ENCODE measurements at places on chromosomes 6 and 20. TPM values are rescaled to one million over a fixed set of nuclear protein-coding genes. Genes with fewer than 3 reads are reported as not detected.

BPI gene
- 0.99 TPM for total RNA-seq

RCAN2 gene
- 22.7 TPM for total RNA-seq

GRCh38 chr6:2677080-2677593 lies 73.6 kb downstream of the MYLK4 start:
- no peak for DNase-seq

DNA sequence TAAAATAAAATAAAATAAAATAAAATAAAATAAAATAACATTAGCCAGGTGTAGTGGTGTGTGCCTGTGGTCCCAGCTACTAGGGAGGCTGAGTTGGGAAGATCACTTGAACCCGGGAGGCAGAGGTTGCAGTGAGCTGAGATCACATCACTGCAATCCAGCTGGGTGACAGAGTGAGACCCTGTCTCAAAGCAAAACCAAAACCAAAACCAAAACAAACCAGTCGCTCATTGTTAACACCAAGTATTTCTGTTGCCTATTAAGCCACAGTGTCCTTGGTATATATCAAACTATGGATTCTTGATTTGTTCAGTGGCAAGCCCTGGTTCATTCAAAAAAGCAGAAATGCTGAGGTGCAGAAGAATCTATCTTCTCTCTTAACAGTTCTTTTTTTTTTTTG lies 65.7 kb downstream of the PYGB start:
- DNase-seq = no peak

GRCh38 chr6:18209539-18210197 lies 54.4 kb downstream of the KDM1B start:
- no peak for DNase-seq

- DNase-seq = no peak
Measured at GRCh38 chr6:158279615-158280014, 32.6 kb upstream of the TULP4 start.

- no peak for DNase-seq
Measured at GRCh38 chr6:152458648-152459644, 178.2 kb downstream of the SYNE1 start.

ANKRD66 gene
- not detected for total RNA-seq

SRSF12 gene
- total RNA-seq = 1.1 TPM

DNA sequence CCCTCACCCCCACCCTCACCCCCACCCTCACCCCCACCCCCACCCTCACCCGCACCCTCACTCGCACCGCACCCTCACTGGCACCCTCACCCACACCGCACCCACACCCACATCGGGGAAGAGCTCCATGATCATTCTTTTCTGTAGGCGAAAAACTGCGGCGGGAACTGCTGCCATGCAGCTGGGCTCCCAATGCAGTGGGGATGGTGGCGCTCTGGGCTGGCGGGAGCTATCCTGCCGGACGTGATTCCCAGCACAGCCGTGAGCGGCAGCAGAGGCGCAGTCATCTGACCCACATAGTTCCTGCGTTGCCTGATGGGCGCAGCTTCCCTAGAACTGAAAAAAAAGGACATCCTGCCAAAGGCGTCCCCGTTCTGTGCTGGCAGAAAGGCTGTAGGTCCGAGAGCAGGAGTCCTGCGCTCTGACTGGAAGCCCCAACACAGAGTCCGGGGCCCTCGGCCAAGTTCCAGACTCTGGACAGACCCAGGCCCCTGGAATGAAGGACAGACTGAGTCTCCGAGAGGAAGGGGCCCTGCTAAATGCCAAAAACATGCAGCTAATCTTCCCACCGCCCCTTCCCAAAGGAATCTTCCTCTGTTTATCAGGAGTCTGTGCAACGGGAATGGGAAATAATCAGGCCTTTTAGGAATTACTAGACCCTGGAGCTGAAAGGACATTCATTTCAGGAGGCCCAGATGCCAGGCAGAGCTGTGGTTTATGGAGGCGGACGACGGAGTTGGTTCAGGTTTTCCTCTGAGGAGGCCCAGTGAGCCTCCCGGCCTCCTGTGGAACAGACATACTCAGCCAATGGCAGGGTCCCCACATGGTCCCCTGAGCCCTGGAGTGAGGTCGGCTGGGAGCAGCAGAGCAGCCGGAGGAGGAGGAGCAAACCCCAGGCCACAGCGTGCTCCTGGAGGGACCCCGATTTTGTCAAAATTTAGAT lies 14.1 kb upstream of the TCFL5 start:
- peak; percentile 95 for DNase-seq

- no peak for DNase-seq
Measured at GRCh38 chr6:36818756-36819155, 20.5 kb downstream of the CPNE5 start.

GRCh38 chr6:79543411-79543810 lies 6.2 kb upstream of the LCA5 start:
- no peak for DNase-seq

DNA sequence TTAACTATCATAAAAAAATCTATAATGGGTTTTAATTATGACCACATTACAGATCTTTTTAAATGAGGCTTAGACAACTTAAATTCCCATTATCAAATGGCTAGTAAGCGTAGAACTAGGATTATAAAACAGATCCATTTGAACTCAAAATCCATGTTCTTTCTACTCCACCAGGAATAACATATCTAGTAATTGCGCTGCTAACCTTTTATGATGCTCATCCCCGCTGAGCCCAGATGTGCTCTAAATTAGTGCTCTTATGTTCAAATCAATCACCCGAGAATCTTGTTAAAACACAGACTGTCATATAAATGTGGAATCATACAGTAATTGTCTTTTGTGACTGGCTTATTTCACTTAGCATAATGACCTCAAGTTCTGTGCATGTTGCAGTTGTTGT lies 903.1 kb downstream of the PHF3 start:
- DNase-seq = no peak

GRCh38 chr6:16821834-16822264 lies 60.6 kb upstream of the ATXN1 start:
- DNase-seq = no peak
